Lung microvascular endothelial cell (primary cell): ENCODE measurements at places on chromosomes 3 and 15.

- no peak for DNase-seq
These were observed 128.9 kb downstream of the LPP start for GRCh38 chr3:188282871-188283270.

- no peak for DNase-seq
These were observed 19.9 kb downstream of the ALDH1L1 start for GRCh38 chr3:126160243-126161210.

- peak; percentile 87 for DNase-seq
These were observed 3.9 kb downstream of the GATA2 start for GRCh38 chr3:128488991-128489673.

- no peak for DNase-seq
These were observed 218.2 kb upstream of the TPM1 start for GRCh38 chr15:62824111-62825015.

- DNase-seq = no peak
These were observed 62.9 kb upstream of the XCR1 start for GRCh38 chr3:46090161-46090591.

DNA sequence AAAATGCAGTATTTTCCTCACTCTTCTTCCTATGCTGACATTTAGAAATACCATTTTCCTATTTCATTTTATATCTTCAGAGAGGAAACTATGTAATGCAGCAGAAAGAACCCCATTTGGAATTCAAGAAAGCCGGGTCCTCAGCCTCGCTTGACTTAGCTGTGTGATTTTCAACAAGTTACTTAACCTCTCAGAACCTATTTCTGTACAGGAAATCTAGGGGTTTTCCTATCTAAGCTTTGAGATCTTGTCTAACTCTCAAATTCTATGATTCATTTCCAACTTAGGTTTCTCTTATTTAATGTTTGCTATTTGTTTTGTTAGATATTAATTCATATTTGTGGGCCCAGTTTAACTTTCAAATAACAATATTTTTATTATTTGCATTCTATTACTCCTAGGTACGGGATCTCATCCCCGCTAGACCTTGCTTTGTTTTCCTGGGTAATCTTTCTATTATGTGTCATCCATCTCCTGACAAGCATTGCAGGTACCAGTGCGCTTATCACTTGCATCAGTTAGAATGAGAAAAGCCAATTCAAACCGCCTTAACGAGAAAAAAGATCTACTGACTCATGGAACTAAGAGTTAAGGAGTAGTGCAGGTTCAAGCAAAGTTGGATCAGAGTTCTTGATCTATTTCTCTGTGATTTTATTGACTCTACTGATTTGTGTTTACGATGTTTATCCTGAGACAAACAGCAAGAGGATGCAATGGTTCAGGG is 70.6 kb upstream of the BHLHE40 start:
- no peak for DNase-seq

- DNase-seq = no peak
These were observed 1.1 kb downstream of the DNAJB11 start for GRCh38 chr3:186571644-186572013.

DNA sequence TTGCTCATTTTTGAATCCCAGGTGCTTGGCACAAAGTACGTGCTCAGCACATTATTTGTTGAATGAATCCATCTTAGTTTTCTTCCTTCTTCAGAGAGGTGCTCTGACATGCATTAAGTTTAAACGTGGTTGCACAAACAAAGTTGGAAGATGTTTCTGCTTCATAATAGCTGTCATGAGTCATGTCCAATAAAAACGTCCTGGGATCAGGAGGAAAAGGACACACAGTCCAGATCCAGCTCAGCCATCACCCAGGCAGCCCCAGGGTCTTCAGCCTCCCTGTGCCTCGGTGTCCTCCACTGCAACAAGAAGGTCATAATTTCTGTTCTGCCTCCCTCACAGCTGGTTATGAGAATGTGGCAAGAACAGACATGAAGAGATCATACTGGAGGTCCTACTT is 55.4 kb downstream of the CCNL1 start:
- DNase-seq = no peak

DNA sequence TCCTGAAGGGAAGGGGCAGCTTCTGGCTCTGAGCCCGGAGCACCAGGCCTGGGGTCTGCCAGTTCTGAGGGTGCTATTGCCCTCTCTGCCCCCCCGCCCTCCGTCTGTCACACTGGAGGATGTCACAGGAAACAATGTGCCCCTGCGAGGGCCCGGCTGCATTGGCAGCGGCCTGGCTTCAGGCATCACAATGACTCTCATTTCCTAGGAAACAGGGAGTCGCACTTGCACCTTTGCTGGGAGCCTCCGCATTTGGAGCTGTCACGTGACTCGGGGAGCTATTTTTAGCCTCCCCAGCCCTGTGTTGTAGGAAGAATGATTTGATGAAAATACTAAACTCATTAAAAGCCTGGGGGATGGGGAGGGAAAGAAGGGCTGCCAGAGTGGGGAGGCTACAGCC is 518.9 kb downstream of the SHQ1 start:
- no peak for DNase-seq

- DNase-seq = no peak
These were observed 394.6 kb downstream of the GABRB3 start for GRCh38 chr15:26378304-26378703.

GRCh38 chr3:47681016-47681415 is 100.7 kb downstream of the SMARCC1 start:
- DNase-seq = no peak

DNA sequence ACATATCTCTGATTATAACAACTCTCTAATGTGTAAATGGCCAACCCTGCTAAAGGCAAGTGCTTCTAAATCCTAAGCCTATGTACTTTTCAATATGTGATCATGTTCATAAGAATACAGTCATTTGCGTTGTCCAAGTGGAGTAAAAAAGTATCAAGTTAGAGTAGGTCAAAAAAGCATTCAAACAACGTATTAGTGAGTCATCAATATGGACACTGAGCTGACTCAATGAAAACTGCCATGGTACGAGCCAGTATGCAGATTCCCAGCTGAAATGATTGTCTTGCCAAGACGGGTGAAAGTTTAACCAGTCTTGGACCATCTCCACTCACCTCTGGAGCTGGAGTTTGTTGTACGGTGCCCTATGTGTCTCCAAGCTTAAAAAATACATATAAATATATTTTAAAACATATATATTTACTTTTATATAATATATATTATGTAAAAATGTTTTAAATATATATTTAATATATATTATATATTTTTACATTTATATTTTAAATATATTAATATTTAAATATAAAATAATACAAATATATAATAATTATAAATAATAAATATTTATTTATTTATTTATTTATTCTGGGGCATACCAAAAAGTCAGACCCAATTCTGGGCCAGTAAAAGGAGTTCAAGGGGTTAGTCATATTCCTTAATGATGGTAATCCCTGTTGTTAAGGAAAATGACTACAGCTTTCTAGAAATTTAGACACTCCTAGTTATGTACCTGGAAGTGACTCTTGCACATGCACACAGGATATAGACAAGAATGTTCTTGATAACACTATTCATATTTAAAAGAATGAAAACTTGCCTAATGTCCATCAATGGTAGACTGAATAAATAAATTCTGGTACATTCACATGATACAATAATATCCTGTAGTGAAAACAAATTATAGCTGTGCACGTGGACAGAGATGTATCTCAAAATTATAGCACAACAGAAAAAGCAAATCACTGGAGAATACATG is 27.2 kb downstream of the PLSCR4 start:
- DNase-seq = peak; percentile 67

DNA sequence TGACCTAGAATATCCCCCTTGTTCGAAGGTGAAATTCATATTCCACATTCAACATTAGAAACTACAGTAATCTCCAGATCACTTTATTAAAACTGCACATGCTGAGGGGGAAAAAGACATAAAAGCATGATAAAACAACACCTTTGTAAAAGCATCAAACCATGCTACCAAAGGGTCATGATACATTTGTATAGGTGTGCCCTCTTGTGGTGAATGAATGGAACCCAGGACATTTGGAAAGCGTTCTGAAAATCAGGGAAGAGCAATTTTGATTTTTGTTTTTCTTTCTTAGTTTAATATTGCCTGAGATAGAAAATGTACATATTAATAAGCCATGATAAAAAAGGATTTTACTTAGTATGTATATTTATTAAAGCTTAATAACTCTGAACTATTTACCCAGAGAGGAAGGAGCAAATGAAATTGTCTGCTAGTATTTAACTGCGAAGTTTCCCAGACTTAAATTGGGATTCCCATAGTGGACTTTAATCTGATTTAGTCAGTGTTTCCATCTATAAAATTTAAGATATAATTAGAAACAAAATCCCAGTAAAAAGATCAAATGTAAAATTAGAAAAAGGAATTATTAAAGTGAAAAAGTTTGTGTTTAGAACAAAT is 105.8 kb upstream of the ARL6 start:
- DNase-seq = peak; percentile 42

DNA sequence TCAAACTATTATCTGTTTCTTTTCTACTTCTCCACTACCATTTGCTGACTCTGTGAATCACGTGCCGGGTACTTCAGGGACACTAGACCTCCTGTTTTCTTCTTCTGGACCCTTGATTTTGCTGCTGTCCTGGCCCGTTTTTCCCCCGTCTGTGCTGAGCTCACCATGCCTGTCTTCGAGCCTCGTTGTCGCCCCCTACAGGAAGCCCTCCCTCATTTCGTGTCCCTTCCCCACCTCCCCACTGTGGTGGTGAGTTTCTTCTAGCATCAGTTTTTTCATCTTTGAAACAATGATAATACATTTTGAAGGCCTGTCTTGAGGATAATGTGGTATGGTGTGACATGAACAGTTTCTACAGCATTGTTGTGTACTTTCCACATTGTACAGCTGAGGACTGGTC is 12.8 kb downstream of the GABRG3 start:
- DNase-seq = no peak

DNA sequence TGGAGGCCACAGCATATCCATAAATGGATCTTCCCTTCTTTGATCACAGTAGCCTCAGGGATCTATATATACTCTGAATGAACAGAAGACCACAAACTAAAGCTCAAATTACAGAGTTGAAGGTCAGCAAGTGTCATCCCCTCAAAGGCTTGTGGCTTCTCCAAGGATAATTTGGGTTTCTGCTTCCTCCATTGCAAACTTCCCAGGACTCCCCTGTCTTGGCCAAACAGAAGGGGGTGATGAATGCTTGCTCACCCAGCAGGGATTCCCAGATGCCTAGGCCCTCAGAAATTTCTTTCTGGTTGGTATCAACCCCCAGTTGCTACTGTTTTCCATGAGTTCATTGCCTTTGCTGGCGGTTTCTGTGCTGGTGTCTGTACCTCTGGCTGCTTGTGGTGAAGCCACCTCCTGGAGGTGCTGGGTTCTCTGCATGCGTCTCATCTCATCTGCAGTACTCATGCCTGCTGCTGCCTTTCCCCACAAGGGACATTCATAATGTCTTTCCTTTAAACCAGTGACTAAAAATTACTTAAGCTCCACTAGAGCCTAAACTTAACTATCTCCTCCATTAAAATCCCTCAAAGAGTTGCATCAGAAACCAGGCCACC is 17.7 kb downstream of the ENTPD3 start:
- DNase-seq = no peak

- peak; percentile 79 for DNase-seq
These were observed 8.7 kb downstream of the SEMA3F start for GRCh38 chr3:50163572-50164455.

DNA sequence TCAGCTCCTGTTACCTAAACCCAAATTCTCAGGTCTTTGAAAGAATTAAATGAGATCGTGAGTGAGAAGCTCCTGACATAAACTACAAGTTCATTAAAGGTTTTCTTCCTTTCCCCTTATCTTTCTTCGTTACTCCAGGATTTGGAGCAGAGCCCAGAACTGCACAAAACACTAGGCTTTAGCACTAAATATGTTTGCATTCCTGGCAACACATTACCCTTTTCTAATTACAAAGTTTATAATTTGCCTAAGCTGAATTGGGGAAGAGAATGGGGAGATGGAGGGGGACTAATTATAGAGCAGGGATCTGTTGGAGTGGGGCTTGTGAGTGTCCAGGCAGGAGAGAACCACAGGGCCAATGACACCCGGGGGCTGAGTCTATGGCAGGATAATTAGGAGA is 109.7 kb downstream of the SV2B start:
- no peak for DNase-seq

GRCh38 chr15:86840996-86841395 is 761.3 kb downstream of the AGBL1 start:
- DNase-seq = no peak
